Fibroblast of villous mesenchyme (primary cell): ENCODE measurements at places on chromosomes 2 and 18.
A peak's percentile ranks its signal among the peaks of the same experiment; 100 is the strongest.

GRCh38 chr18:9898792-9899549 is 13.2 kb downstream of the TXNDC2 start:
- DNase-seq, result peak; percentile 91

DNA sequence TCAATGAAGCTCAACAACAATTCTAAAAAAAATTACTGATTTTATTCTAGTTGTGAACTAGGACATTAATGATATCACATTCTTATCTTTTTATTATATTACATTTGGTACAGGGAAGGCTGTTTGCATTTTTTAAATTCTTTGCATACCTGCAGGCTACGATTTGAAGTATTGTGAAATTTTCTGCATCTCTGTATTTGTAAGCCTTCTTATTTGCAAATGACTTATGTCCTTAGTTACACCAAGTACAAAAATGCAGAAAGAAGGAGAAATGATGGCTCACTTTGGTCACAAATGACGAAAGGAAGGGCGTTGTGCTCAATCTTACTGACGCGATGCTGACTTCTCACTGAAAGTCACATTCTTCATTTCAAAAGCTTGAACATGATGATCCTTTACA is 227.5 kb upstream of the SOX11 start:
- DNase-seq, result no peak

- no peak for DNase-seq
Observed at GRCh38 chr18:44467718-44468117, 213.0 kb upstream of the SETBP1 start.

DNA sequence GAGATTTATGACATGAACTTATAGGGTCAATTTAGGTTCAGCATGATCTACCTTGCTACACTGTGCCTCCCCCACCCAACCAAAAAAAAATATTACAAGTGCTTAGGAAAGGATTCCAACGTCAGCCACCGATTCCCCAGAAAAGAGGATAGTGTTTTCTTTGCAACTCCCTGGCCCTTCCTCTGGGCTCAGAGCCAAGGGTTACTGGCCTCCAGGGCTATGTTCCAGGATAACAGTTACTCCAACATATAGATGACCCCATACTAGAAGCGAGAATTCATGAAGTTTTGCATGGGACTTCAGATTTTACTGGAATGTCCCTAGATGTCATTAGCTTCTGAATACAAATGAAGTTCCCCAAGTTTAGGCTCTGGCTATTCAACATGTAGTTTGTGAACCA is 172.1 kb downstream of the UPP2 start:
- DNase-seq, result no peak

- no peak for DNase-seq
Observed at GRCh38 chr2:233597522-233597921, 19.9 kb upstream of the UGT1A8 start.

DNA sequence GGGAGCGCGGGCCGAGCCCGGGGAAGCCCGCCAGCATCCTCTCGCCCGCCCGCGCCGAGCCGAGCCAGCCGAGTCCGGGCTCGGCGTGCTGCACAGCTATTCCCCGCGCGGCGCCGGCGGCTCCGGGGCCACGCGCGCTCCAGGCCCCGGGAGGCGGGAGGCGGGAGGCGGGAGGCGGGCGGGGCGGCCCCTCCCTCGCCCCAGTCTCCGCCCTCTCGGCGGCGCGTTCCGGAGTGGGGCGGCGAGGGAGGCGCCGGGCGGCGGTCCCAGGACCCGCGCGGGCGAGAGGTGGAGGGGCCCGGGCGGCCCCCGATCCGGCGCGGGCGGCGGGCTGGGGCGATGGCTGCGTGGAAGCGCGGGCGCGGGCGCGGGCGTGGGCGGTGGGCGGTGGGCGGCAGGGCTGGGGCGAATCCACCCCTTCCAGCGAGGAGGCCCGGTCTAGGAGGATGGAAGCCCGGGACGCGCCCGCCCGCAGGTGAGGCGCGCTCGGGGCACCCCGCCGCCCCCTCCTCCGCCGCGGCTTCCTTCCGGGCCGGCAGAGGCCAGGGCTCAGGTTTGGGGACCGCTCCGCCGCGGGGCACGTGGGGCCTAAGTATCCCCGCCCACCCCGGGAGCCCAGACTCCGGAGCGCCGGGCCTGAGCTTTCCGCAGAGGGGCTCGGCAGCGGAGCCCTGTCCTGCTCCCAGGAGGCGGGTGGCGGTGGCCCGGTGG is at the start of gene ADCY3:
Gene ADCY3 (minus strand): TSS at position 140 of the 711 bp plus-strand sequence. CDS start 1,250 bp downstream, outside the sequence.
- peak; percentile 54 for DNase-seq

DNA sequence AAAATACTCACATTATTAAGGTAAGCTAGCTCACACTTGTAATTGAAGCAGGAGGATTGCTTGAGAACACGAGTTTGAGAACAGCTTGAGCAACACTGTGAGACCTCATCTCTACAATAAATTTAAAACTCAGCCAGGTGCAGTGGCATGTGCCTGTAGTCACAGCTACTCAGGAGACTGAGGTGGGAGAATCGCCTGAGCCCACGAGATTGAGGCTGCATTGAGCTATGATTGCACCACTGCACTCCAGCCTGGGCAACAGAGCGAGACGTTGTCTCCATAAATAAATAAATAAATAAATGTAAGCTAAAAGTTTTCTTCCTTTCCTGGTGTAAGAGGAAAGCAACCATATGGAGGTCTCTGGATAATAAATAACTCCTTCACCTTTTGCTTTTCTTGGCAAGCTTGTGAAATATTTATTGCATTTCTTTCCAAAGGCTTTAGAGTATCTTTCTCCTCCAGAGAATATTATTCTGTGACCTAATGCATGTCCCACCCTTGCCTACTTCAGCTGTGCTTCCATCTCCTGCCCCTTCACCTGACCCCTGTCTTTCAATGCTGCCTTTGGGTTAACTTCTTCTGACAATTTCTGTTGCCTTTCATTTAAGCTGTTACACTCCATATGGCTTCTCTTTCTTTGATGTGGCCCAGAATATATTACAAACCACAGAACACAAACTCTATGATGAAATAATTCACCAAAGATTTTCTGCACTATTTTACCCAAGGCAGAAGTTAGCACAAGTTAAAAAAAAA is 280.7 kb upstream of the RND3 start:
- DNase-seq, result peak; percentile 53

DNA sequence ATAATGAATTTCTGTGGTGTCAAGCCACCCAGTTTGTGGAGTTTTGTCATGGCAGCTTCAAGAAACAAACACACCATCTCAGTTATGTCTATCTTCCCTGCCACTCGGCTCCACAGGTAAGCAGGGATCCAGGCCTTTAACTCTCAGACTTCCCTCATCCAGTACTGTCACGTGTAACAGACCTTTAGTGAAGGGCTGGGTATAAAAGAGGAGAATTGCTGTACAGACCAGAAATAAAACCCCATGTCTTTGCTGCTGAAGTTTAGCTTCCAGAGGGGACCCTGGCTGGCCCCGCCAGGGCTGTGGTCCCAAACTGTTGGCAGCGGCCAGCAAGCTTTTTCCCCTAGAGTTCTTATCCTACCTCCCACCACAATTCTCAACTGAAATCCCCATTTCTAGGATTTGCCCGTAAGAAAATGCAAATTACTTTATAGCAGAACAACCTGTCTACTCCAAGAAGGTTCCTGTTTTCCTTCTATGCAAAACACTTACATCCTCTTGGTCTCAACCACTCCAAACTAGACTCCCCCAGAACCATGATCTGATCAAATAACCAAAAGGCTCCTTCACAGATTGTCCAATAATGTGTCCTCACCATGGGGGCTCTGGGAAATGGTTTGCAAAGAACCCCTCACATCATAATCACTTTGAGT is 438.0 kb upstream of the ID2 start:
- DNase-seq, result no peak

DNA sequence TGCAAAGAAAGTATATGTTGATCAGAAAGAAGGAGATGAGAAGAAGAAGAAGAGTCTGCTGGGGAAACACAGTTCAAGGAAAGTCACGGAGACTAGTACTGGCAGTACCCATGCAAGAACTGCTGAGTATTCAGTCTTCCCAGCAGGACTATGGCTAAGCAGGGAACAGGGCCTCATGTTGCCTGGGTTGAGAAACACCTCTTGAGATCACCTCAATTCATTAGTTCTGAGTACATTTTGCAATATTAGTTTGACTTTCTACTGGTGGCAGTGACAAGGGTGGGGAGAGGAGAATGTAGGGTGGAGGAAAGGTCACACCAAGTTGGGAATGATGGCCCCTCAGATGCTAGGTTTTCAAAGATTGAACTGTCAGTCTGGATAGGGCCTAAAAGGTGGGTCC is 50.5 kb downstream of the MRPL33 start:
- no peak for DNase-seq

- no peak for DNase-seq
Observed at GRCh38 chr2:71965530-71965929, 182.1 kb downstream of the CYP26B1 start.

- DNase-seq, result no peak
Observed at GRCh38 chr18:46650681-46651080, 6.3 kb downstream of the LOXHD1 start.
